ENCODE measurements at places on chromosomes 7 and 10.

- H3K27ac ChIP-seq = no peak overlapping the region
- peaks cover 27% of the 10 kb centered on the region for H3K27me3 ChIP-seq
- no peak for DNase-seq
- no peaks in the 10 kb centered on the region for H3K4me1 ChIP-seq
Measured at GRCh38 chr7:22549667-22550513, 49.9 kb upstream of the STEAP1B start.

GRCh38 chr10:79001082-79001885 is 67.5 kb upstream of the ZMIZ1 start:
- peaks cover 27% of the 10 kb centered on the region for H3K4me1 ChIP-seq
- no peak overlapping the region for H3K4me3 ChIP-seq
- H3K36me3 ChIP-seq = no peaks in the 10 kb centered on the region
- no peak overlapping the region for H3K27ac ChIP-seq
- H3K27me3 ChIP-seq = no peaks in the 10 kb centered on the region

- H3K27ac ChIP-seq = no peak overlapping the region
- no peaks in the 10 kb centered on the region for H3K27me3 ChIP-seq
- no peak overlapping the region for H3K4me3 ChIP-seq
- no peaks in the 10 kb centered on the region for H3K4me1 ChIP-seq
Measured at GRCh38 chr10:116038259-116038658, 234.7 kb downstream of the GFRA1 start.

DNA sequence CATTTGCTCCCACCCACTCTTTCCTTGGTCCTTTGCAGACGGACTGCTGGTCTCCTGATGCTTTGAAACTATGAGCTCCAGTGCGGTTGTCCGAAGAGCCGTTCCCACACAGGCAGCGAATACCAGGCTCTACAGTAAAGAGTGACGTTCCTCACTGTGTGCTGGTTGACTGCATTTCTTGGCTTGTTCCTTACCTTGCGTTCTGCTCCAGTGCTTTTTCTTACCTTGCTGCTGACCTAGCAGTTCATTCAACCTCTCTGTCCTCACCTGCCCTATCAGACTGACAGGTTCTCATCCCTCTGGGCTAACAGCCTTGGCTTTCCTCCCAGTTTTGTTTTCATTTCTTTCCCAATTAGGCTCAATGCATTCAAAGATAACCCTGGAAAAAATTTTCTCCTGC is 214.8 kb downstream of the TMEM178B start:
- no peaks in the 10 kb centered on the region for H3K36me3 ChIP-seq
- no peak overlapping the region for H3K27ac ChIP-seq
- H3K4me3 ChIP-seq = no peak overlapping the region
- DNase-seq = no peak
- no peaks in the 10 kb centered on the region for H3K4me1 ChIP-seq
